NCI-H187 treated with DMSO at 0.1 percent for 48 hours (cell line): ENCODE measurements at places on chromosomes 7 and 10.

DNA sequence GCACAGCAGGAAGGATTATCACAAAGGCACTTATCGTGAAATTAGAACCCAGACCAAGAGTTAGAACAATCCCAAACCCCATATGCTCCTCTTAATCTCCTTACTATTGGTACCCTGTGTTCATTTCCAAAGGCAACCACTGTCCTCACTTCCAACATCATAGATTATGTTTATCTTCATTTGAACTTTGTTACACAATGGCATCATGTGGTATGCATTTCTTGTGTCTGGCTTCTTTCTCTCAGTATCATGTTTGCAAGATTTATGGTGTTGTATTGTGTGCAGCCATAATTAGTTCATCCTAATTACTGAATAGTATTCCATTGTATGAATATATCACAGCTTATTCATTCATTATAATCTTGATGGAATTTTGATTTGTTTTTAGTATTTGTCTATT, 124.6 kb upstream of the SEC61G start:
- DNase-seq = no peak

- DNase-seq = no peak
Observed at GRCh38 chr10:112351146-112351545, 22.8 kb upstream of the ACSL5 start.

GRCh38 chr7:26653430-26654399, 210.7 kb downstream of the SKAP2 start:
- no peak for DNase-seq

DNA sequence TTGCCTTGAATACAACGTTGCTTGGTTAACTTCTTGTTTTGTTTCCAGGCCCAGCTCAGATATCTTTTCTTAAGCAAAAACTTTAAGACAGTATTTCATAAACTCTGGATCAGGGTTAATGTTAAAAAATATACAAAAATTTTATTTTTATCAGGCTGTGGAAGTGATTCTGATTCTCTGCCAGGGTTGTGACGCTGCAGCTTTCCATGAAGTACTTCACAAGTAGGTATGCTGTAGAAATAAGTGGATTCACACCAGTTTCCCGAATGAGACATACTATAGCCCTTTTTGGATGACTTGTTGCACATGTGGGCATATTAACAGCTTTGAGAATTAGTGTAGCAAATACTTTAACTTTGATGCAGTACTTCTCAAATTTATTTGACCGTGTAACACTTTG, 70.1 kb downstream of the CDK14 start:
- no peak for DNase-seq

GRCh38 chr10:26804418-26805393, 56.1 kb downstream of the ABI1 start:
- no peak for DNase-seq

DNA sequence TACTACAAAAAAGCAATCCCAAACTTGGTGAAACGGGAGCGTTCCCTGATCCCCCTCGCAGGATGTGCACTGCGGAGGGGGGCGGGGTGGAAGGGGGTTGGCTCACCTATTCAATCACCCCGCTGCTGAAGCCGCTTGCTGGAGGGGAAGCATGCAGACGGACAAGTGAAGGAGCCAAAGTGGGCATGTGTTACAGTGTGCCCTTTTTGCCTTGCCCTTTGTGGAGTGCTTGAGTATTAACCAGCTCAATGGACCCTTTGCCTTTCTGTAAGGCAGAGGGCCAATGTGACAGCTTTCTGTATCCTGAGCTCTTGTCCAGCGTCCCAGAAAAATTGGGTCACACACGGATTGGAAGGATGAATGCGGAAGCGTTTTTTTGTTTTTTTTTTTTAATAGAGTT, 348.9 kb upstream of the NPSR1 start:
- no peak for DNase-seq

GRCh38 chr10:6068422-6068821, 6.3 kb upstream of the IL2RA start:
- DNase-seq = no peak

DNA sequence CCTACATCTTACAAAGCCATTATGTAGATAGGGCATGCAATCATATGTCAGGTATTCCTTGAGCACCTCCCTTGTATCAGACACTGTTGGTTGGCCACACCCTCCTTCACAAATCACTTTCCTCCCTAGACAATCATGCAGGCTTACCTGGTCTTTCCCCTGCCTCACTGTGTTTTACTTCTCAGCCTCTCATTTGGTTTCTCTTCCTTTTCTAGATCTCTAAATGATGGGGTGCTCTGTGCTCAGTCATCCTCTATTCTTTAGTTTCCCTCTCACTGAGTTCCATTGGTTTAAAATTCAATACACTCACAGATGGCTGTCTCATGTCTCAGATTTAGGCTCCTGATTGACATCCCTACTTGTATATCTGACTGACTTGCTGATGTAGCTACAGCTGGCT, 31.4 kb downstream of the ANK3 start:
- no peak for DNase-seq

- DNase-seq = no peak
Observed at GRCh38 chr7:102279537-102280400, 6.9 kb upstream of the SH2B2 start.

- no peak for DNase-seq
Observed at GRCh38 chr7:124724507-124725192, 40.9 kb downstream of the GPR37 start.

DNA sequence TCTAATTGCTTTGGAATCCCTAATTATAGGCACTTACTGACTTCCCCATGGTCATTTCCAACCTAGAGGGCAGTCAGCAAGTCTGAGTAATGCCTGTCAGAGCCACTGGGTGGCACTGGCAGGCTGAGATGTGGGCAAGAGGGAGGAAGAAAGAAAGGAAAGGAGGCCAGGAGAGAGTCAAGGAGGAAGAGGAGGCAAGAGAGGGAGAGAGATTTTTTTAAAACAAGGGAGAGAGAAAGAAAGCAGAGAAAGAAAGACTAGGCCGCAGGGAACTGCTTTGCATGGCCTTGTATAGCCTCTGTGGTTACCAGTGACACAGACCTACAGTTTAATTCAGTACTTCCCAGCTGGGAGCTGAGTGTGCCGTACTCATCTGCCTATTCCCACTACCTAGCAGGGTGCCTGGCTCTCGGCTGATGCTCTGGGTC, 210.4 kb upstream of the ADO start:
- DNase-seq = no peak
